ENCODE measurements at places on chromosomes 11 and 22.

GRCh38 chr11:2581931-2582350 lies 117.9 kb downstream of the KCNQ1OT1 start:
- DNase-seq, result no peak

GRCh38 chr22:25655371-25655935 lies 86.5 kb upstream of the MYO18B start:
- no peak for DNase-seq

DNA sequence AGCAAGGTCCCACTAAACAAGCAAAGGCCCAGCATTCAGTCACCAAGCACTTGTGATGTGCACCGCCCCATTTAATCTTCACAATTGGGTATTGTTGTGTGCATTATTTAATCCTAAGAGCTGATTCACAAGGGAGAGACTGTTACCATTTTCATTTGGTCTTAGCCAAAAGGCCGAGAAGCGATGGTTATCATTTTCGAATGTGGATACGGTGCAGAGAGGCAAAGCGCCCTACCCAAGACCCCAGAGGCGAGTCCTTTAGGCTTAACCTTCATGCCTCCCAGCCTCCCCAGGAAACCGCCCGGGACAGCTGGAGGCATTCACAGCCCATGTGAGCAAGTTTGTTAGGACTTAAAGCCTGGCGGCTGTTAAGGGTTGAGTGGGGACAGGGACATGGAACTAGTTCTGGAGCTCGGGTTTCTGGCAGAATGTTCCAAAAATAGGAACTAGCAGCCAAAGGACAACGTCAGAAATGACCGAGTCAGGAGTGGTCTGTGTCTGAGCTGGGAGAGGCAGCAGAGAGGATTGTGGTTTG lies 13.0 kb upstream of the UPK3A start:
- no peak for DNase-seq

DNA sequence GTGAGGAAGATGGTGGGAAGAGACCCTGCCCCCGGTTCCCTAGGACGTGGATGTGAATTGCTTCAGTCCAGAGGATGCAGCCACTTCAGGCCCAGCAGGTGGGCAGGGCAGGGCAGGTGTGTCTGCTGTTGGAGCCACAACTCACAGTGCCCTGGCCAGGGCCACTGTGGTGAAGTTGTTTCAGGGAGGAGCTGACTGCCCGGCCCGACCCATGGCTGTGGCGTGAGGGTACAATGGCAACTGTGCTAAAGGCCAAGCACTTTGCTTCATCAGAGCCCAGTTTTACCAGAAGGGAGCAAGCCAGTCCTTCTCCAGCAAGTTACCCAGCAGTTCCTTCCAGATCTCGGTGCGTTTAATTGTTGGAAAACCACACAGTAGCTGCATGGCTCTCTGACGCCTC lies 1174.4 kb downstream of the BRD1 start:
- no peak for DNase-seq

DNA sequence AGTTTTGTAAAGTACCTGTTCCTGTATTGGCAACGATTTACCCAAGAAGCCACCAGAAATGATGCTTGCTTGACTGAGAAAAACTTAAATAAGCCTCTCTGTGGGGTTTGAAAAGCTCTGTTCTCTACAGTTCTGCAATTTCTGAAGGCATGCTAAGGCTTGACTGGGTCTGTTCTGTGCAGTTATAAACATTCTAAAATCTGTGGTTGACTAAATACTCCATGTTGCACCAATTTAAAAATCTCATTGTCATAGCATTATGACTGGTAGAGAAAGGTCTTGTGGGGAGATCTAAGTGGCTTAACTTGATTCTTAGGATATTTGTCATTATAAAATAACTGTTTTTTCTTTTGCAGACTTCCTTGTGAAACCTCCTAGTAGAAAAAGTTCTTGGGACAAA lies 73.7 kb downstream of the MTMR3 start:
- DNase-seq, result no peak

DNA sequence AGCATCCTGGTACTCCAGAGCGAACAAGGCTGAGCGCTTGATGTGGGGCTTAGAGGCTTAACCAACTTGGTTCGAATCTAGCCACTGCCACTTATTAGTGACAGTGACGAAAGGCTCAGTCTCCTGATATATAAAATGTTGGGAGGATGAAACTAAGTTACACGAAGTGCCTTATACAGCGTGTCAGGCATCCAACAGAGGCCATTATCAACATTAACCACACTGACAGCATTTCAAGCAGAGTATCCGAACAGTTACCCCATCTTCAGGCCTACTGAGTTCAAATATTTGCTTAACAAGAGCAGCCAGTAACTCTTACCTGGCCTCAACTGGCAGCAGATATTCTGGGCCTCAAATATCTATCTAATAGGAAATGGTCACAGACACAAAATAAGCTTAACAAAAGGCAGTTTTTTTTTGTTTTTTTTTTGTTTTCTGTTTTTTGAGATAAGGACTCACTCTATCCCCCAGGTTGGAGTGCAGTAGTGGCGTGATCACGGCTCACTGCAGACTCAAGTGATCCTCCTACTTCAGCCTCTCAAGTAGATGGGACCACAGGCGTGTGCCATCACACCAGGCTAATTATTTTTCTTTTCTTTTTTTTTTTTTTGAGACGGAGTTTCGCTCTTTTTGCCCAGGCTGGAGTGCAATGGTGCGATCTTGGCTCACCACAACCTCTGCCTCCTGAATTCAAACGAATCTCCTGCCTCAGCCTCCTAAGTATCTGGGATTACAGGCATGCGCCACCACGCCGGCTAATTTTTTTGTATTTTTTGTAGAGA lies 2.9 kb downstream of the SERPIND1 start:
- DNase-seq, result no peak

- no peak for DNase-seq
Observed at GRCh38 chr11:555227-555779, 5.2 kb downstream of the LMNTD2 start.

DNA sequence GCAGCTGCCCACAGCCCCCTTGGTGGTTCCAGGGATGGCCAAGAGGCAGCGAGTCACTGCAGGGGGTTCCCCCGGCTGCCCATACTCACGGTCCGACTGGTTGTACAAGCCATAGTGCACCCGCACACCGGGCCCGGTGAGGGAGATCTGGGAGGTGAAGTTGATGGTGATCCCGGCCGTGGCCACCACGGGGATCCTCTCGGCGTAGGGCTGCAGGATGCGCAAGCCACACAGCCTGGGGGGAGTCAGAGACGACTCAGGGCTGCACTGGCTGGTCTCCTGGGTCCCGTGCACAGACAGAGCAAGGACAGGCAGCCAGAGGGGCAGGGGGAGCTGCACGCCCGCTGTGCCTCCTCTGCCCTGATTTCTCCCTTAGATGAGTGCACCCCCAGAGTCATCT lies 23.5 kb downstream of the KCTD17 start:
- DNase-seq, result no peak

DNA sequence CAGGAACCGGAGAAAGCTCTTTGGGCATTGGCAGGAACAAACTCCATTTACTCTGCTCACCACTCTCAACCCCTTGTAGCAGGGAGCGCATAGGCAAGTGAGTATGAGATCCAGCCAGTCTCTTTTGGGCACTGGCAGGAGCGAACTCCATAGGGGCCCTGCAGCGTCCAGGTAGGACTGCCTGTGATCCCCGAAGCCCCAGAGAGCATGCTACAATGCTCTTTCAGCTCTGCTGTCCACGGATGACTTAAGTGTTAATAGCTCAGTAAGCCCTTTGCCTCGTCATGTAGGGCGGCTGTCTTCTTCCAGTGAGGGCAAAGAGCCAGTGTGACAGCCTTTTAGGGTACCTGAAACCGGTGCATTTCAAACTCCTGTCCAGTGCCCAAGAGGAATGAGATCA lies 1525.6 kb upstream of the RAG2 start:
- DNase-seq, result no peak

GRCh38 chr11:72589802-72590761 lies 84.1 kb downstream of the PDE2A start:
- no peak for DNase-seq
